A549 (cell line): ENCODE measurements at places on chromosomes 13 and 19. TPM values are rescaled to one million over a fixed set of nuclear protein-coding genes. Genes with fewer than 3 reads are reported as not detected.

GRCh38 chr13:27919659-27919933 is 204 bp upstream of the PDX1 start:
- DNase-seq = no peak

- DNase-seq = no peak
Measured at GRCh38 chr19:12660980-12661379, 5.6 kb downstream of the MAN2B1 start.

Gene MBD3L3
- not detected in 3 replicates for polyA plus RNA-seq

Gene ENOX1
- polyA plus RNA-seq = 0.28 to 0.33 TPM (median 0.28 TPM) in 3 replicates
